Gastroesophageal sphincter (tissue), 4 donors: ENCODE measurements at places on chromosomes 13 and 19. TPM values are rescaled to one million over a fixed set of nuclear protein-coding genes. Genes with fewer than 3 reads are reported as not detected.

The REEP6 gene
- 0.32 TPM for total RNA-seq

DNA sequence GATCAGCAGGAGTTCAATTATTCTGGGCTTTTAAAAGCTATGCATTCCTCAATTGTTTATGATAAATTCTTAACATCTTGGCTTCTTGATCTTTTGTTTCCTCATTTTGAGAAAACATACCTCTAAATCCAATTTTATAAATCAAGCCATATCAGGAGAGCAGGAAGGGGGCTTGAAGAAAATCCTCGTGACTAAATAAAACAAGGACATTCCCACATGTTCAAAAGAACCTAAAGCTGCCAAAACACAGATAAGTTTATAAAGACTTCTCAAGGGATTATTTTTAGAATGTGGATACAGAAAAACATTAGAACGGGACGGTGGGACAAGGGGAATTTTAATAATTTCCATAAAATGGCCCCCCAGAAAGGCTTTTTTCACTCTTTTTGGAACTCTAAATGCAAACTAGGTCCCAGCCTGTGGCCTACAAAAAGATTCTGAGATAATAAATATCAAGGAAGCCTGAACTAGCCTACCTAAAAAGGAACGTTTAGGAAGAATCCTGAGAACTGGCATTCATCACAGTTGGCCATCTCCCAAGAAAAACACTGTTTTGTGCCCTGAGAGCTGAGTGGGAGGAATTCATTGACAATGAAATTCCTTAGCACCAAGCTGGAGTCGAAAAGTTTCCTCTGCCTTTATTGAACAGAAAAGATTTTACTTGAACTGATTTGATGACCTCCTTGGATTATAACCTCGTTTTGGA is 30.1 kb downstream of the ZAR1L start:
- ATAC-seq: peak; percentile 58

The ZSCAN5C gene
- total RNA-seq: not detected

DNA sequence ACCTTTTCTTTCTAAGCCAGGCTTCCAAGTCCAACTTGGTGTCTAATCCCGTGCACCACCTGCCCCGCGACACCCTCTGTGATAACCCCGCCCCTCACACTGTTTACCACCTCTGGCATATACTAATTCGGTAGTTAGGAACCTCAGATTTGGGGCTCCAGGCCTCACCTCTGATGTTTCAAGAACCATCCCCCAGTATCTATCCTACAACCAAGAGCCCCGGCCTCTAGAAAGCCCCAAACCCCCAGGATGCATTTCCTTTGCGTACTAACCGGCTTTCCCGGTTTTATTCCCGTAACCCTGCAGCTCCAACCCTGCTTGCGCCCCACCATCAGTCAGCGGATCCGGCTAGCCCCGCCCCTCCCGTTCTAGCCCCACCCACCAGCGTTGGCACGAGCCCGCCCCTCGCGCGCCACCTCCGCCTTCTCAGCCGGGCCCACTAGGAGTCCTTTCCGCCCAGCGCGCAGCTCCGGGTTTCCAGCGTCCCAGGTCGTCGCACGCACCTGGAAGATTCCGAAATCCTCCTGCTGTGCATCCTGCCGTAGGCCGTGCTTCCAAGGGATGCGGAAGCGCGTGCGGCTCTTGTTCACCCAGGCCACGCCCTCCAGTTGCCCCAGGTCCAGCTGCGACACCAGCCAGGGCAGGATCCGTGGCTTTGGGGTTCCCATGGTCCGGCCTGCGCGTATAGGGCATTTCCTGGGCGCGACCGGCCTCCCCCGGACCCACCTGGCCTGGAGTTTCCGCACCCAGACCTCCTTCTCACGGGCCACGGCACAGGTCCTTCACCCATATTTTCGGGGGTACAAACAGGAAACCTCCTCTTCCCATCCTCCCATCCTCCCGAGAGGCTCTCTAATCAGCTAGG is 1.3 kb downstream of the IRF3 start:
- peak; percentile 76 for ATAC-seq

The ZNF497 gene
- total RNA-seq: 1.5 TPM

DNA sequence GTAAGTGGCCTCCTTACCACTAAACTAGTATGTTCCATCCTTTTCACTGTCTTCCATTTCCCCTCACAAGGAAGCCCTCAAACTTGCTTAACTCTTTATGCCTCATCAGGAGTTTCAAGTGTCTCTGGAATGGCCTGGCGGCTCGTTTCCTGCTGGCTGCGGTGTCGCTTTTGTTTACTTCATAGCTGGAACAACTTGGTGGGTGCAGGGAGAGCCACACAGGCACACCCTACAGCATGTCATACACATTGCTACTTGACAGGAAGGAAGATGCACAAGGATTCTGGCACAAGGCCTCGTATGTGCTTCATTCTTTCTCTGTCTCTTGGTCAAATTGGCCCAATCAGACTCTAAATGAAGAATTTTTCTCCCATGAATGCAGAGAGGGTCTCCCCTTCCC is 488.3 kb downstream of the FOXO1 start:
- ATAC-seq: no peak
